Cardiac septum (tissue), 1 donor: ENCODE measurements at places on chromosomes 5 and 9. TPM values are rescaled to one million over a fixed set of nuclear protein-coding genes. Genes with fewer than 3 reads are reported as not detected.

Gene FXN
- total RNA-seq = 22.9 TPM

GRCh38 chr9:93963969-93964368 is 8.8 kb upstream of the BARX1 start:
- DNase-seq = peak; percentile 46

GRCh38 chr5:170436335-170436734 is 47.2 kb upstream of the KCNMB1 start:
- no peak for DNase-seq

- no peak for DNase-seq
Observed at GRCh38 chr5:33072726-33073125, 361.6 kb downstream of the NPR3 start.

GRCh38 chr9:3299872-3300271 is 225.9 kb downstream of the RFX3 start:
- DNase-seq = no peak

DNA sequence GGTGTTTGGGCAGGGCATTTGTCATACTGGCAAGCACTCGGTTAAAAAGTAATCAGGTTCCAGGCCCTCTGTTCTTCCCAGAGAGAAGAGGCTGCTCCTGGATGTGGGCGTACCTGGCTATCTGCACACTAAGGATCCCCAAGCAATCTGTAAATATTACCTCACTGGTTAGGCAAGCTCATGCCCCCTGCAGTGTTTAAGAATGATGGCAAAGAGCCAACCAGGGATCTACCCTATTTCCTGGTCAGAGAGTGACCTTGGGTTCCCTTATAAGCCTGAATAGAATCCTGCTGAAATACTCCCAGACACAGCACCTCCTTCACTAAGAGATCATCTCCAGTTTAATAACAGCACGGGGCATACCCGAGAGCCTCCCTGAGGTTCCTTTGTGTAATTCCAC is 181.2 kb downstream of the PIK3R1 start:
- DNase-seq = no peak

- DNase-seq = no peak
Observed at GRCh38 chr5:82659115-82659514, 381.0 kb upstream of the RPS23 start.

DNA sequence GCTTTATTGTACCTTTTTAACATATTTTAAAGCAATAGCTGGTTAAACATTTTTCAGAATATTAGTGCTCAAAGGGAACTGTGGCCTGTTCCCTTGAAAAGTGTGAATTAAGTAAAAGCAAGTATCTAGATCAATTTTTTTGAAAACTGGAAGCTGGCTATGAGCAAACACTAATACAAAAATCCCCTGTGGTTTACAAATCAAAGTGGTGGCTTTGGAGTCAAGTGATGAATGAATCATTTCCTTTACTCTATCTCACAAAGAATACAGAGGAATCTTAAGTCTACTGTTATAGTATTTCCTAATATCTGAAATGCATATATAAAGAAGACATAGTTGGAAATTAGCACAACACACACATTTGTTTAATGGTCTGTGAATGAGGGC is 212.4 kb upstream of the C9orf72 start:
- DNase-seq = no peak
